ENCODE measurements at places on chromosomes 4 and X.
A peak's percentile ranks its signal among the peaks of the same experiment; 100 is the strongest.

DNA sequence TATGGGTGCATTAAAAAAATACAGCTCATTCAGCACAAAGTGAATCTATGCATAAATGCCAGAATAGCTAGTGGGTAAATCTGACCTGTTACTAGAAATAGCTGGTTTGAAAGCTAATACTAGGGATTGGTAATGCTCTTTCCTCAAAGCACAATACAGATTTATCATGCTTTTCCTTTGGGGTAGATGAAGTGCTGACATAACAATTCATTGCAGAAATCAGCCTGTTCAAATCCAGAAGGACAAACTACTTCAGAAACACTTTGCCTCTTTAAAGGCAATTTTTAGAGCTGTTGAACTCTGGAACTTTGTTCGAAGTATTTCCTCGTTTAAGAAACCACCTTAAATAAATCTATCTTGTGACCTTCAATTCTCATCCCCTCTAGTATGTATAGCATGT, 957.9 kb downstream of the ARAP2 start:
- no peak for DNase-seq

DNA sequence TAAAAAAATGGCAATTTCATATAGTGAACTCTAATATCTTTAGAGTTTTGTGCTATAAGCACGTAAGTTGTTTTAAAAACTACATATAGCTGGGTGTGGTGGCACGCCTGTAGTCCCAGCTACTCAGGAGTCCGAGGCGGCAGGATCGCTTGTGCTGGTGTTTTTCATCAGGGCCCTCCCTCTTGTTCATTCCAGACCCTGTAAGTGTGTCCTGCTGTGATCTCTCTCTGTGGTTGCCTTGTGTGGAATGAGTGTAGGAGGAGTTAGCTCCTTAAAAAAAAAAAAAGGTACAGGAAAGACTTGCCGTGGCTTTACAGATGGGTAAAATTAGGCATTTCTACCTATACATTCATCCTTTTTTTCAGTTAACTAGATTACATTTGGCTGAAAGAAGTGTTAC, 35.4 kb downstream of the RBBP7 start:
- no peak for DNase-seq

- DNase-seq, result no peak
Observed at GRCh38 chrX:72095370-72095769, 36.3 kb downstream of the RTL5 start.

- no peak for DNase-seq
Observed at GRCh38 chrX:135982860-135983259, 2.4 kb upstream of the SLC9A6 start.

GRCh38 chrX:11257711-11258110, 35.5 kb upstream of the AMELX start:
- no peak for DNase-seq

GRCh38 chr4:150570862-150571261, 11.1 kb upstream of the MAB21L2 start:
- DNase-seq, result peak; percentile 30

DNA sequence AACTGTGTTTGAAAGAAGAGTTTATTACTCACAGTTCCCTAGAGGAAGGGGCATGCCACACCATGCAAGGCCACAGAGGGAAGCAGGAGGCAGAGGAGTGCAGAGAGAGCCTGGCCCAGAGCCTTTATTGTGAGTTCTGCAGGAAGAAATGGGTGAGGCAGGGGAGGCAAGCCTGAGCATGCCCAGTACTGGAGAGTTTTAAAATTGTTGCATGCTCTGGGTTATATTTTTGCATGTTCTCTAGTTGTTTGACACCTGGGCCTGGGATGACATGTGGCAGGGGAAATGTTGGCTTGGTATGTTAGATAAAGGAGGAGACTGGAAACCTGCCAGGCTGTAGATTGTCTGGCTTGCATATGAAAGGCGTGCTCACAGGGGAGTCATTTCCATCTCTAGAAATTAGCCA, 19.7 kb upstream of the CRMP1 start:
- DNase-seq, result peak; percentile 66

- DNase-seq, result peak; percentile 63
Observed at GRCh38 chr4:2961421-2961810, 1.8 kb downstream of the NOP14 start.

DNA sequence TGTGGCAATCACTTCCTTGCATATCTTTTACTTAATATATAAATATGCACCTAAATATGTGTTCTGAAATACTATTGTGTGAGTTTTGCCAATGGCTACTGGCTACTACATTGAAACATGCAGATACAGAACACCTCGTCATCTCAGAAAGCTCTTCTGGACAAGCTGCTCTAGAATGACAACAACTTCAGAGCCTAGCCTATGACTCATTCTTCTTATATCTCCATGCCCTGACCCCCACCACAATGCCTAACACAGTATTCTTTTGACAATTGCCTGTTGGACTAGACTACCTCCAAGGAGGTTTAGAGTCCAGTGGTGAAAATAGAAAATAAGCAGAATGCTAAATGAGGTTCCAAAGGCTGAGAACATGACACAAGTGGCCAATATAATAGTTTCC, 17.6 kb upstream of the DMP1 start:
- no peak for DNase-seq

DNA sequence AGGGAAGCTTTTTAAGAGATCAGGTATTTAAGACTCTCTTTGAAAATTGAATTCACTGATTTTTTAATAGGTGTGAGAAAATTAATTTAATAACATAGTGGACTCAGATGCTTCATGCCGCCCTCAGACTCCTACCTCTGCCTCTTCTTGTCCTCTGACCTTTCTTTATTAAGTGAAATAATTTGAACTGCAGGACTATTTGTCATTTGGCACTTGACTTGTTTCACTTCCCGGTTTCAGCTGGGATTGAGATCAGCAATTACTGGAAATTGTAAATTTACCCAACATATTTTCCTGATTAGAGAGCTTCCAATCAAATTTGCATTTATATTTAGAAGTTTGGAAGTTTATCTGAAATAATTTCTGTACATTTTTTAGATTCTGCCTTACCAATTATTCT, 116.8 kb downstream of the CBR4 start:
- DNase-seq, result no peak

DNA sequence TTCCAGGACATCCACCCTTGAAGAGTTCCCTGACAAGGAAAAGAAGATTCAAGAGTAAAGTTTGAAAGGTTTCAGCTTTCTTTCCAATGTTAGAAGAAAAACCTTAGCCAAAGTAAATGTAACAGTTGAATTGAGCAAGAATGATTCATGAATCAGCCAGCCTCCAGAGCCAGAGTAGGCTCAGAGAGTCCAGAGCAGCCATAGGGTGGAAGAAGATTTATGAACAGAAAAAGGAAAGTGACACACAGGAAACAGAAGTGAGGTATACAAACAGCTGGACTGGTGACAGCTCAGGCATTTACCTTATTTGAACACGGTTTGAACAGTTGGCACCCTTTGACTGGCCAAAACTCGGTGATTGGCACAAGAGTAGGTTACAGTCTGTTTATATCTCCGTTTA, 63.2 kb downstream of the QDPR start:
- DNase-seq, result no peak

GRCh38 chrX:71052721-71053120, 15.4 kb downstream of the SNX12 start:
- no peak for DNase-seq

Data from hematopoietic multipotent progenitor cell treated with erythropoietin and hydrocortisone succinate and interleukin-3 and kit ligand, for 8 days (in vitro differentiated cells).